NCI-H2081 treated with DMSO at 0.1 percent for 48 hours (cell line): ENCODE measurements at places on chromosomes 4 and X.

- no peak for DNase-seq
Measured at GRCh38 chr4:147582386-147583060, 34.7 kb upstream of the TMEM184C start.

DNA sequence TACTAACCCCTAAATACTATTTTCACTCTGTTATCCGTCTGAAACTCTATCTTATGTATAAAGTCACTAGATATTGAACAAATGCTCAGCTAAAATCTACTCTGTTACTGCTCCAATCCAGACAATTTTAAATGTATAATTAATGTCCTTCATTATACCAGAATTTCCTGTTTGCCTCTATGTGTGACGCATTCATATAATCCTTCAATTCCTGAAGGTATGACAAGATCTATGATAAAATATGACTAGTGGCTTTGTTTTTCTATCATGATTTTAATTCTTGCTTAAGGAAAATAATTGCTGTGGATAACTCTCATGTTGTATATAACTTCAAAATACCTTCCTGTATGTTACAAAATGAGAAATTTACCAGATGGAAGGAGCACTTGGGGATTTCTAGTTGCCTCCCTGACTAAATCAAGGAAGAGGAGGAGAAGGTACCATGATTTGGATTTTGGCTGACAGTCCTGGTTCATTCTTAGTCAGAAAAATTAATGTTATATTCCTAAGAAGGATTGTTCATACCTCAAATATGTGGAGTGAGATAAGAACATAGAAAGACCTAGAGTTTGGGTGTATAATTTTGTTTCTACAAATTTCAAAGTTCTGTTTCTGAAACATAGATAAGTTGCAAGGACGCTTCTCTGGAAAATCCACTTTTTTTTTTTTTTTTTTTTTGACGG is 4.9 kb downstream of the CXCL6 start:
- no peak for DNase-seq

DNA sequence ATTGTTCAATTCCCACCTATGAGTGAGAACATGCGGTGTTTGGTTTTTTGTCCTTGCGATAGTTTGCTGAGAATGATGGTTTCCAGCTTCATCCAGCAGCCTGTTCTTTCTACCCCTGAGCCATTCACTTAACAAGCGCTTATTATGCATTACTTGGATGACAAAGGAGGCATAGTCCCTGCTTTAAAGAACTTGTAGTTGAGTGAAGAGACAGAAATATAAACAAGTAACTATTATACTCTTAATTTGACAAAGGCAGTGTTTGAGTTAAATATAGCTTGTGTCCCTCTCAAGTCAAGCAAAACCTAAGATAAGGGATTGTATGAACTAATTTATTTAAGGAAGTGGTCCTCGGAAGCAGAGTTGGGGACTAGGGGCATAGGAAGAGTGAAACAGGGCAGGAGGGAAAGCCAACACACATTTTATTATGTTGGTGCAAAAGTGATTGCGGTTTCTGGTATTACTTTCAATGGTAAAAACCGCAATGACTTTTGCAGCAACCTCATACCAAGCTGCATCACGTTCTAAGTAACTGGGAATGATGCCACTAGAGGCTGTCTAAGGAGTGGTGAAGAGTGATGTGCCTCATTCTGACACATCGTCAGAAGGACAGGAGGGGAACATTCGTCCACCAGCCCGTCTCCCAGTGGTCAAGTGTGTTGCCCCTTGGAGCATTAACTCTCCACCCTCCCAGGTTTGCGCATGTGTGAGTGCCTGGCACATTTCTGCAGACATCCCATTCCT is 41.8 kb downstream of the QDPR start:
- DNase-seq: no peak

DNA sequence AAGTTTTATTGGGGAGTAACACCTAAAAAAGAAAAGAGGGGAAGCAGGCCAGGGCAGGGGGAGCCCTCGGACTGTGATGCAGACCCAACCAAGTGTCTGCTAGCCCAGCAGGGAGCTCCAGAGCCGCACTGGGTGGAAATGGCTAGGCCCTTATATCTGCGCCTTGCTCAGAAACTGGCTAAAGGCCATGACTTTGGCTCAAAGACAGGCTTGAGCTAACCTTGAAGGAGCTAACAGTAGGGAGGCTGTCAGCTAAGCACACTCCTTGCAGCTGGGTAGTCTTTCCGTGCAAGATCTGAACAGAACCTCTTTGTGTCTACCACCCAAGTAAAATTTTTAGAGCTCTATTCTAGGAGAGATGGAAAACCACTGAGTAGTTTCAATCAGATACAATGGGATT is 43.0 kb downstream of the SEPSECS start:
- no peak for DNase-seq

GRCh38 chr4:31735004-31735403 is 1014.8 kb downstream of the PCDH7 start:
- no peak for DNase-seq

DNA sequence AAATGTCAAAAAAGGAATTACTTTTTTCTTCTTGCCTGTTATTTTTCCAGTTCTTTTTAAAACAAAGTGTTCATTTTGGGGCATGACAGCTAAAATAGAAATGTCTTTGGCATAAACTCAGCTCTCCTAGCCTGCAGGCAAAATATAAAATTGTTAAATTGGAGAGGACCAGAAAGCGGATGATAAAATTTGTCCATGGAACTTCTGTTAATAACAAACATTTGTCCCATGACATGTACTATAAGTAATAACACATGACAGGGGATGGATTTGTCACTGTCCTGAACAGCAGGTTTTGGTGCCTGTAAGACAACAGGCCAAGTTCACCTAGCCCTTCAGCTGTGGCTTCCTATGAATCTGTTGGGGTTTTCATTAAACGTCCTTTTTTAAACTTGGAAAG is 184.0 kb upstream of the TTC29 start:
- DNase-seq: no peak

DNA sequence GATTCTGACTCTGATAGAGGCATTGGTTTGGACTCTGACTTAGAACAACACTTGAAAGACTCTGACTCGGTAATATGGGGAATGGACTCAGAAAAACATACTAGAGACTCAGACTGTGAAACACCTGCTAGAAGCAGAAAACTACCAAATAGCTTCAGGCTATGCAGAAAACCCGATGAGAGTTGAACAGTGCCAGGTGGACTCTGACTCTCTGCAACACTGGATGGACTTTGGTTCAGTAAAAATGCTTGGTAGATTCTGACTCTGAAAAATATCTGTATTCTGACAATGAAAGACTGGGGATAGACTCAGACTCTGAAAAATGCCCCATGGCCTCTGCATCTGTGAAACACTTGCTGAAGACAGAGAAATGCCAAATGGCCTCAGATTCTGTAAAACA is 215.1 kb upstream of the HDX start:
- DNase-seq: no peak

DNA sequence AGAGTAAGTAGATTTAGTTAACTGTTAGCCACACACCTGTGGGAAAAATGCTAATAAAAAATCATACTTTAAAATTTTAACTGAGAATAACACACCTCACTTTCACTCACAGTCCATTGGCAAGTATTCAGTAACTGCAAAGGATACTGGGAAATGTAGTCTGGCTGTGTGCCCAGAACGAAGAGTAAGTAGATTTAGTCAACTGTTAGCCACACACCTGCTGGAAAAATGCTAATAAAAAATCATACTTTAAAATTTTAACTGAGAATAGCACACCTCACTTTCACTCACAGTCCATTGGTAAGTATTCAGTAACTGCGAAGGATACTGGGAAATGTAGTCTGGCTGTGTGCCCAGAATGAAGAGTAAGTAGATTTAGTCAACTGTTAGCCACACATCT is 178.4 kb upstream of the NWD2 start:
- peak; percentile 70 for DNase-seq

- no peak for DNase-seq
Measured at GRCh38 chr4:20086799-20087521, 164.7 kb upstream of the SLIT2 start.

GRCh38 chrX:140764401-140764919 is 54.9 kb downstream of the LINC00632 start:
- DNase-seq: no peak

DNA sequence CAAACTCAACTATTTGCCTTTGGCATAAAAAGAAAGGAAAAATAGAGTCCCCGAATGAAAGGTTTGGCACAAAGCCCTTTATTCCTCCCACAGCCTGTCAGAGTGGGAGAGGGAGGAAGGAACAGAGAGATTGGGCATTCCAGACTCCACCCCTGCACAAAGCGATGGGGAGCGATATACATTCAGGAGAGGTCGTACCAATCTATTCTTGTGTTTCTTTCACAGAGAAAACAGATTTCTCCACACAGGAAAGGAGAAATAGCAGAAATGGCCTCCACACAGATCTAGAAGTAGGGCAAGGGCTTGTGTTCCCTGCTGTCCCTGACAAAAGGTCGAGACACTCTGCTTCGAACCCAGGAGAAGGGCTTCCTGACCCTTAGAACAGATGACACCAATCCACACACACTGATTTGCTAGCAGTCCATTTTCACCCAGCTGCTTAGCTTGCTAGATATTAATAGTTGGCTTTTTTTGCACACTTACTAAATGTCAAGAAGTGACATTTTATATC is 197.4 kb downstream of the MAML3 start:
- DNase-seq: no peak

GRCh38 chrX:32847921-32848320 is 363.4 kb downstream of the DMD start:
- no peak for DNase-seq

DNA sequence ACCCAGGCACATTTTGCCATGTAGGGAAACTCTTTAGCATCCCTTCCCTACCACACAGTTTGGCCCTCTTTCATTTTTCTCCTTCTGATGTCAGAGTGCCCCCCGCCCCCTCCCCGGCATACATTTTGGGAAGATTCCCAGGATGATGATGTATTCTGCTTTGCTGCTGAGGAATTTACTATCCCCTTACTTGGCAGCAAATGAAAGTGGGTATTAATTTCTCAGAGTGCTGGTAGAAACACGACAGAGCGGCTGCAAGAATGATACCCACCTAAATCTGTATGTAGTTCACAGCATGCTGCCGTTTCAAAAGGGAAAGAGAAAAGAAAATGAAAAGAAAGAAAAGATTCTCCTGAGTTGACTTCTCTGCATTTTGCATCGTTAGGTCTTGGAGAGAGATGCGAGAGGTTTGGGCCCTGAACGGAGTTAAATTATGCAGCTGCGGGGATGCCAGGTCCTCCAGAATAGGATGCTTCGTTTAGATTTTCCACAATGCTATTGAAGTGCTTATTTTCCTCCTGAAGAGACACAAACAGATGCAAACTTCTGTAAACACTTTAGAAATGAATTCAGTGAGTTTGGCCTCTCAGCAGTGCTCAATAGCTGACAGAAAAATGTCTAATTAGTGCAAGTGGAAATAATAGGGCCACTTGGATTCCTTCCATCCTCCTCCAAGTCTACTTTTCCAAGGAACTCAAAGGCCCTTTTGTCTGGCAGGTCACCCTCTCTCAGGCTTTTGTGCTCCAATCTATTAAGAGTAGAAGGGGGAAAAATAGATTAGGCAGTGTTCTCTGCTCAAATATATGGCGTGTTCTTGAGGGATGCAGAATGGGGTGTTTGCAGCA is 106.2 kb downstream of the ALPK1 start:
- DNase-seq: no peak

GRCh38 chrX:11117745-11118144 is 6.6 kb downstream of the HCCS start:
- no peak for DNase-seq

GRCh38 chr4:3399277-3400194 is 42.2 kb upstream of the HGFAC start:
- no peak for DNase-seq

DNA sequence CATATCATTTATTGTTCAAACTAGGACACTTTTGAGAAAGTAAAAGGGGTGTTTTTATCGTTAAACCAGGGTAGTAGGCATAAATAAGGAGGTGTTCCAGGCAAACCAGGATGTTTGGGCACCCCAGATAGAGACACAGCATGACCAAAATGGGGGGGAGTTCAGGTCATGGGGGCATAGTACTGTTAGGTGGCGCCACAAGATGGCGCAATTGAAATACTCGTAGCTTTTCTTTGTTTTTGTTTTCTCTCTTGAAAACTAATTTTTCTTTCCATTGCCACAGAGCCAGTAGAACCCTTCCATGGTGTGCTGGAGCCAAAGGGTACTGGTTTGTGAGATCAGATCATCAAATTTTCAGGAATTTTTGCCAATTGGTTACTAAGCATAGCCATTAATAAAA is 283.4 kb downstream of the BCOR start:
- DNase-seq: no peak

DNA sequence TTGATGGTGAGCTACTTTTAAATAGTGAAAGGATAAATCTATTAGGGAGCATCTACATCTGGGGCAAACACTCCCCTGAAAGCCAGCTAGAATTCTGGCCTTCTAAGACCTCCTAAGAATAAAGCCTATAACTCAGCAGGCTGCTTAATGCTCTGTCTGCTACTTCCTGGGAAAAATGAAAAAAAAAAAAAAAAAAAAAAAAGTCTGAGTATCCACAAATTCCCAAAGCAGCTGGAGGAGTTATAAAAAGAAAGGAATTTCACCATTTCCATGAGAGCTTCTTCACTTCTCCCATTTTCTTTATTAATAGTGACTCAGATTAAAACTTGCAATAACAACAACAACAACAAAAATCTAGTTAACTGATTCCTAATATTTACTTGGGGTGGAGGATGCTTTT is 511.2 kb downstream of the INPP4B start:
- DNase-seq: no peak

- DNase-seq: no peak
Measured at GRCh38 chrX:9557091-9557490, 92.2 kb downstream of the TBL1X start.

GRCh38 chr4:107876099-107876498 is 51.4 kb downstream of the SGMS2 start:
- DNase-seq: no peak

DNA sequence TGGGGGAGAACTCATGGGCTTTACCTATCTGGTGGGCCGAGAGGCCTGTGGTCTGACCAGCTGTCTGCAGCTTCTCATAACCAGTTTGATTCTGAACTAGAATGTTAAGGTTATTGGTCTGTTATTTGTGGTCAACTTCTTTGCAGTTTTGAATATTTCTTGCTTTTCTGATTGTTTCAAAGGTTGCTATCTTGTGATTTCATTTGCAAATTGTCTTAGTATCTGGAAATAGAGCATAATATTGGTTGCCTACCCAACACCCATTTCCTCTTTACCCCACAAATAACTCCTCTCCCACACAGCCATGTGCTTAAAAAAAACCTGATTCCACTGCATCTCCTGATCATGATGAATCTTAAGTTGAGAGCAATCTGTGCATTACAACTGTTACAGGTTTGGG is 39.1 kb upstream of the BMP2K start:
- DNase-seq: no peak

DNA sequence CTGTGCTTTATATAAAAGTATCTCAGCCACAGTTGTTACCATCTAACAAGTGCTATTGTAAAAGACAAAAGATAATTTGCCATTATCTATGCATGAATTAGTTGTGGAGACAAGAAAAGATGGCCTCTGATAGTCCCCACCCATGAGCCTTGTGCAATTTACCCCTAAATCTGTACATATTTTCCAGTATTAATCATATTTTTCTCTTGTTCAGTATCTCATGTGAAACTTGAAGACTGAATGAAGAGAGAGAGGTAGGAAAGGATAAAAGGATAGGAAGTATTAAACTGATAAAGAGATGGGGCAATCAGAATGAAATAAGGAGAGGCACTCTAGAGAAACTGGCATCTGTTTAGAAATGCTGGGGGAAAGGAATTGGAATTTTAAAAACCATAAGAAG is 3.7 kb downstream of the MYOZ2 start:
- DNase-seq: no peak

GRCh38 chrX:97132664-97133415 is 249.1 kb downstream of the RPA4 start:
- DNase-seq: no peak

- no peak for DNase-seq
Measured at GRCh38 chr4:172778583-172778982, 390.0 kb upstream of the GALNT7 start.
